Tongue (tissue), 3 donors: ENCODE measurements at places on chromosomes 3 and 15.
A peak's percentile ranks its signal among the peaks of the same experiment; 100 is the strongest.

- DNase-seq = no peak
These were observed 5.1 kb downstream of the ANP32A start for GRCh38 chr15:68815598-68815997.

DNA sequence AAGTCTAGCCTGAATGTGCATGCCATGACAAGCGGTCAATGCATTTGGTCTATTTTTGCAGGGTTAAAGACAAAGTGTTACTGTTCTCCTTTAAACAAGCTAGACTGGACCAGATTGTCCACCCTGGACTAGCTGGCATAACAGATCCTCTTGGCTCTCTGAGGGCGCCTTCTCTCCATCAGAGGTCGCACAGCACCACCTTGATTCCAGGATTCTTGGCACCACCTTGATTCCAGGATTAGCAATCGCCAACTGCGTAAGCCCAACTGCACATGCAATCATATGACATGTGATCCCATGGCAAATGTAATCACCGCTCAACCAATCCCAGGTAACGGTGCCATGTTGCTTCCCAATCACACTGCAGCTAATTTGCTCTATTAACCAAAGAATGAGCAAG lies 98.6 kb downstream of the OXNAD1 start:
- DNase-seq = no peak

DNA sequence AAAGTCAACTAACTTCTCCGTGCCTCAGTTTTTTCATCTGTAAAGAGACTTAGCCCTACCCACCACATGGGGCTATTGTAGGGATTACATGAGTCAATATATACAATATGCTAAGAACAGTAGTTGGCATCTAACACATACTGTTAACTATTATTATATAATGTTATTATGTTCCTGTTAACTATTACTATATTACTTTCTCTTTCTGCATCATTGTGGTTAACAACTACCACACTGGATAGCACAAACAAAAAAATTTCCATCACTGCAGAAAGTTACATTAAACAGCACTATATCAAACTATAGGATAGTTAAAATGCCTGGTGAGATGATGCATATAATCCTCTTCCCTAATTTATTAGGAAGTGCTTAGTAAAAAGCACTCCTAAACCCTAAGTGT lies 23.7 kb downstream of the STAG1 start:
- DNase-seq = no peak

- no peak for DNase-seq
These were observed 72.8 kb upstream of the IQSEC1 start for GRCh38 chr3:13145826-13146642.

DNA sequence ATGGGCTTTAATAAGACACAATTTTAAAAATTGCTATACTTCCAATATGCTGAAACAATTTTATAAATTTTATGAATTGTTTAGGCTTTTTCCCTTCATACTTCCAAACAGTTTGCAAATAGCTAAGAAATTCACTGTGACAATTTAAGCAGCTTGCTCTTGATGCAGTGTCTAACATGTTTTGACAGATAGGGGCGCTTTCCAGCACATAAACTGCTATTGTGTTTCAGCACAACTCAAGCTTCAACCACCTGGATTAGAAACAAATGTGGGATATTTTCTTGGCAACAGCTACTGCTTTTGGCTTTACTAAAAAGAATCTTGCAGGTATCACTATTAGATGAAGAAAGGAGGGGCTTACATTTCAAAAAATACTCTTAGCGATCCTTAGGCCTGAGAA lies 565.8 kb upstream of the DPPA4 start:
- DNase-seq = peak; percentile 3

DNA sequence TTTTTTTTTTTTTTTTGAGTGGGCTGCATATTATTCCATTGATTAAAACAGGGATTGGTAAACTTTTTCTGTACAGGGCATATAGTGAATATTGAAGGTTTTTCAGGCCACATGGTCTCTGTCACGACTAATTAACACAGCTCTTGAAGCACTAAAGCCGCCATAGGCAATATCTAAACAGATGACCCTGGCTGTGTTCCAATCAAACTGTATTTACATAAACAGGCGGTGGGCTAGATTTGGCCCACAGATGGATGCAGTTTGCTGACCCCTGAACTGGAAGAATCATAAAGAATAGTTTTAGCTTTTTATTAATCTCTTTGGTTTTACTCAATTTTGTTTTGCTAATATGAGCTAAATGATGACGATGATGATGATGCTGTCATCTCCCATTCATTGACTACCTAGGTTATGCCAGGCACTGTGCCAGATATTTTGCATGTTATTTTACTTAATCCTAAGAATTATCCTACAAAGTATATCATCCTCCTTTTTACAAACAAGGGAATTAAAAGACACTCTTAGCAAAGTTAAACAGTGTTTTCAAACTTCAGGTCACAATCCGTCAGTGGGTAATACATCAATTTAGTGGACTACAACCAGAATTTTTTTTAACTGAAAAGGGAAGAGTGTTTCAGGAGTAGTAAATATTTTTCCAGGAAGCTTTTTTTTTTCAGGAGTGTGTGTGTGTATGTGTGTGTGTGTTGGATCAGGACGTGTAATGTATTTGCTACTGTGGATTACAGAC lies 54.3 kb downstream of the LMCD1 start:
- DNase-seq = peak; percentile 40

GRCh38 chr3:2847062-2847841 lies 262.9 kb downstream of the IL5RA start:
- DNase-seq = no peak

- DNase-seq = no peak
These were observed 525.0 kb upstream of the NAALADL2 start for GRCh38 chr3:174334111-174334510.

GRCh38 chr3:71997066-71997653 lies 212.2 kb upstream of the PROK2 start:
- DNase-seq = no peak

- no peak for DNase-seq
These were observed 77.1 kb upstream of the ATP11B start for GRCh38 chr3:182716114-182716688.
